Caudate nucleus (tissue), 63 donors: ENCODE measurements at places on chromosomes 4 and X.

DNA sequence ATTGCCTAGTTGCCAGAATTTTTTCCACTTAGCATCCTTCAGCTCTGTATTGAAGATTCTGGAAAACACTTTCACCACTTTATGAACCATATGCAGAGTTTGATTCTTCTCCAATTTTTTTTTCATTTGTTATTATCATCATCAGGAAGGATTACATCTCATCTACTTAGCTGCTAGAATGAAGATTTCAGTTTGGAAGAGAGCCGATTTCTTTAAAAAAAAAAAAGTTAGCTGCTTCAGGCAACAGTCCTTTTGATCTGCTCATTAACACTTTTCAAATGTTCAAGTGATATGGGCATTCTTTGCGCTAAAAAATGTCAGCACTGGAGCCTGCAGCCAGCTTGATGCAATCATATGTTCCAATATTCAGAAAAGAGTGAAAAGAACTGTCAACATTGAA is 76.2 kb downstream of the ANTXR2 start:
- DNase-seq, result no peak

DNA sequence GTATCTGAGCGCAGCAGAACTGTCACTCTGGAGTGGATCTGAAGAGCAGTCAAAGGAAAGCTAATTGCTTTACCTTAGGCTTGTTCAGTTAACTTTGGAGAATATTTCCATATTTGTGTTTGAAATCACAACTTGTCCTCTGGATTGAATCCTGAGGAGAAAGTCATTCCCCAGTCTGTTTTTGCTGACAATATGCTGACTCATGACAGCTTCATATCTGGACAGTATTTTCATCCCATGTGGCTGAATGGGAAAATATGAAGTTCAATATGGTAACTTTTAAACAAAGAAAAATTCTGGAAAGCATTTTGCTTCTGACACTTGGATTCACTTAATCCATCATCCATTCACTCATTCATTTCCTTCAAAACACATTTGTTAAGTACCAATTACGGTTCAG is 46.3 kb upstream of the MAGEC3 start:
- no peak for DNase-seq

DNA sequence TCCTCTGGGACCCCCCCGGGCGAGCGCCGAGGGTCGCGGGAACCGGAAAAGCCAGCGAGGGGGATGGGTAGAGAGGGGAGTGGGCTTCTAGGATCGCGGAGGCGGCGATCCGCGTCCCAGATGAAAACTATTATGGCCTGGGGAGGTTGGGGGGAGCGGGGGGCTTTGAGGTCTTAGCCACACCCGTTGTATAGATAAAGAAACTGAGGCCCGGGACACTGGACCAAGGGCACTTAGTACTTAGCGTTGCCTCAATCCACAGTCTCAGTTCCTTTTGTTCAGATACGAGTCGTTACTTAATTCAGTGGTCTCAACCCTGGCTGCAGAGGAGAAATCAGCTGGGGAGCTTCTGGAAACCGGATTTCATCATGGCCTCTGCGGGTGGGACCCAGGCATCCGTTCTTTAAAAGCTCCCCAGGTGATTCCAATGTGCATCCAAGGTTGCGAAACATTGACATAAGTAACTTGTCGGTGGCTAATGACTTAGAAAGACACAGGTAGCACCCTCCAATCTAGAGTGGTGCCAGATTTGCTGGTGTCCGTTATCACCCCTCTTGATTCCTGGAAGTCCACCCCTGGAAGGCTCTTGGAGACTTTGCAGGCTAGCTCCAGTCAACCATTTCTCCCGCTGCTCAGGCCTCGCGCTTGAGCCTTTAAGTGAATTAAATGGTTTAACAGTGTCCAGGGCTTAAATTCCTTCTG is 90.7 kb downstream of the GEMIN8 start:
- no peak for DNase-seq

- no peak for DNase-seq
Observed at GRCh38 chr4:67751260-67751659, 2.9 kb downstream of the GNRHR start.

- DNase-seq, result no peak
Observed at GRCh38 chrX:45872480-45872879, 671.8 kb upstream of the DIPK2B start.

GRCh38 chr4:6423575-6423974 is 48.8 kb downstream of the PPP2R2C start:
- DNase-seq, result no peak

GRCh38 chrX:23742174-23742696 is 841 bp downstream of the ACOT9 start:
- DNase-seq, result no peak

- no peak for DNase-seq
Observed at GRCh38 chr4:71473541-71474240, 134.9 kb downstream of the SLC4A4 start.

- no peak for DNase-seq
Observed at GRCh38 chrX:38656350-38656915, 95.1 kb downstream of the TSPAN7 start.

DNA sequence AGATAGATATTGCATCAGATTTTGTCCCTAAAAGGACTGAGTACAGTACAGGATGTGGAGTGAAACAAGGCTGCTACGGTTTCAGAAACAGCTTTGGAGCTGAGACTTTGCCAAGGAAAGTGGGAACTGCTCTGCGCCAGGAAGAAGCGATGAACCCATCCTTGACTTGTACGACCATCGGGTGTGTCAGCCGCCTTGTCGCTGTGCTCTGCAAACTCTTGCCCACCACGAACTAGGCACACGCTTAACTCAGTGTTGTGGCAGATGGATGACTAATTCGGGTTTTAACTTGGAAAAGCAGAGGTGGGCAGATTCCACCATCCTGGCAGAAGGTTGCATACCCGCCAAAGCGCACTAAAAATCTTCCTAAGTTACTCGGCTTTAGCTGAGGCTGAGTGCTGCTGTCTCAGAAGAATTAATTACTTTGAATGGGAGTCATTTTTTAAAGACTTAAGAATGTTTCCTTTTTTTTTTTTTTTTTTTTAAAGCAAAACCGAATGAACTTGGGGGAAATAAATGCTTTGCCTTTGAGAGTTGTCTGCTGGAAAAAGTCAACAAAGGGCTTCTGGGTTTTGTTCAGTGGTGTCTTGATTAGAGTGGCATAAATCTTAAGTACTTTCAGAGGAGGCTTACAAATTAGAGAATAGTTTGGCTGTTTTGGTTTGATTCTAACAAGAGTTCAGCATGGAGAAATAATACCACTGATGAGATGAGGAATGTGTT is 69.5 kb downstream of the SHROOM2 start:
- no peak for DNase-seq

- DNase-seq, result no peak
Observed at GRCh38 chr4:85701861-85702321, 226.9 kb downstream of the ARHGAP24 start.

DNA sequence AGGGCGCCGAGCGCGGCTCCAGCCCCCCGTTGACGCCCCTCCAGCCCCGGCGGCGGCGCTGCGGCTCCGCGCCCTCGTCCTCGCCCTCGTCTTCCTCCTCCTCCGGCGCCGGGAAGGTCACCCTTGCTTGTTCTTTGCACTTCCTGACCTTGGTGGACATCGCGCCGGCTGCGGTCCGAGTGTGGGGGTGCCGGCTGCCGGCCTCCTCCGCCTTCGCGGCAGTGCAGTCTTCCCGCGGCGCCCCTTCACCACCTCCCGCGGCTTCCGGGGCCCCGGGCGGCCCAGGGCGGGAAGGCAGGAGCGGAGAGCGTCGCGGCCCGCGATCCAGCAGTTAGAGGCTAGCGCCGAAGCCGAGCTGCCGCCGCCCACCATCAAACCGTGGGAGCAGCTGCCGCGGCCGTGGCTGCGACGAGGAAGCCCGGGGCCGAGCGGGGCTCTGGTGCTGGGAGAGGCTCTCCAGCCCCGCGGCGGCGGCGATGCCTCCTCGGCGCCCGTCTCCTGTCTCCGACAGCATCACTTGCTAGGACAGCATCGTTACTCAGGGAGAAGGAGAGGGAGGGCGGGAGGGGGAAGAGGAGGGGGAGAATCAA is at the start of gene TRPC3:
TSS of gene TRPC3 (minus strand) at position 540 of the 590 bp plus-strand sequence. CDS start at position 160, 380 bp downstream.
- no peak for DNase-seq

DNA sequence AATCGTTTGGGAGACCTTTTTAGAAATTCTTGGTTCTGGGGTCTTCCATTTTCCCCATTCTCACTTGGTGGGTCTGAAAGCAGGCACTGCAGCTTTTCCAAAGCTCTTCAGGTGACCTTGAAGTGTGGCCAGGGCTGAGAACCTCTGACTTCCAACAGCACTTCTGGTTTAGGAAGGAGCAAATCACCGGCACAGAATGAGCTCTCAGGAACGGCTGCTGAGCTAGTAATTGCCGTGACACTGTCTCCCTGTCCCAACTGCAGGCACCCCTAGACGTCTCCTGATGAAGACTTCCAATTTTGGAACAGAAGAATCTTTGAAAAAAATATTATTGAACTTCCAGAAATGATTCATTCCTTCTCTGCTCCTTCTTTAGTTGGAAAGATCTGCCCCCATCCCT is 31.3 kb downstream of the CD38 start:
- no peak for DNase-seq

- DNase-seq, result no peak
Observed at GRCh38 chr4:36133658-36134057, 110.7 kb downstream of the ARAP2 start.

- DNase-seq, result no peak
Observed at GRCh38 chr4:65021737-65022136, 612.5 kb upstream of the TECRL start.

DNA sequence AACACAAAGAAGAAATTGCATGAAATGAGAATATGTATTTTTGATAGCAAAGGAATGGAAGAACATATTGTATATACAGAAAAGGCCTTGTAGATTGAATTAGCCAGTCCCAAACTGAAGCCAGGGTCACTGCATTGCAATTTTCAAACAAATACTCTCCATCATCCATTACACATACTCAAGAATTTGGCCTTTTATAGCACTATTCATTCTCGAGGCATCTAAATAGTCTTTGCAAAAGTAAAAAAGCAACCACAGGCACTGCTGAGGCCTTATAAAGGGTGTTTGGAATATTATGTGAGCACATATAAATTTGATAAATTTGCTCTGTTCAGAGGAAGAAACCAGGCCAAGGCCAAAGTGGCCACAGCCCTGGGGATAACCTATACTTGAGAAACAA is 123.0 kb downstream of the ZNF827 start:
- DNase-seq, result no peak

DNA sequence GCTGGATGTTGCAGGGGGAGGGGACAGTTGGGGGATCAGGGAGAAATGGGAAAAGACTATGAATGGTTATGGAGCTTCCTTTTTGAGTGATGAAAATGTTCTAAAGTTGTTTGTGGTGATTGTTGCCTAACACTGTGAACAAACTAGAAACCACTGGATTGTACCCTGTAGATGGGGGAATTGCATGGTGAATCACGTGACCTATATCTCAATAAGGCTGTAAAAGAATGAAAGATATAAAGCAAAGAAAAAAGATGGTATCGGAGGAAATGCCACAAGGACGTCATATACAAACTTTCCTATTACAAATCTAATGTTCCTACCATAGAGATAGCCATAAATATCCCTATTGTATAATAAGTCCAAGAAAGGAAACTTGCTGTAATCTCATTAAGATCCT is 20.6 kb upstream of the CT55 start:
- no peak for DNase-seq

DNA sequence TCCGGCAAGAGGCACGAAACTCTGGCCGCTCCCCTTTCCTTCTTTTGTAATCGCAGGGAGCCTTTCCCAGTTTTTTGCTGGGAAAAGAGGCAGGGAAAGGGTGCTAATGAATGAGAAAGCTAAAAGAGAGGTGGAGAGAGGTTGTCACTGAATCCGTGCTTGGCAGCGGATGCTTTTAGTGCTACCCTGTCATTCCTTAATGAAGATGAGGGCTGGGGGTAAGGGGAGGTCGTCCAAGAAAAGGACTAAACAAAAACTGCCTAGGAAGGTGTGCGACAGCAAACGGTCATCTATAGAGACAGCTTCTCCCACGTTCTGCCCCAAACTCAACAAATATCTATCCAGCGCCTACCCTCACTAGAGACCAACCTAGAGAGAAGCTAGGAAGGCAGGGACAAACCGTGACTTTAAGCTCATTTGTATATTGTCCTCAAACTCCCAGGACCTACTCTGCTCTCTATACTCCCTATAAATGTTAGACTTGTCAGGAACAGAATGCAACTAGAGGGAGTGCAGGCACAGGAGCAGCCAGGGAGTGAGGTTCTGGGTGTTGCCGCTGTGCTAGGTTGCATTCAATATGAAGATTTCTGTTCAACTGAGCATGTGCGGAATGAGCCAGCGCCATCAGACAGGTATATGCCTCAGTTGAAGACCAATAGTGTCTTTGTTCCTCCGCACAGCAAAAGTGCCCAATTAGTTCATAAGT is 777 bp upstream of the CASK start:
- no peak for DNase-seq

GRCh38 chr4:70747874-70748273 is 26.1 kb downstream of the RUFY3 start:
- no peak for DNase-seq

DNA sequence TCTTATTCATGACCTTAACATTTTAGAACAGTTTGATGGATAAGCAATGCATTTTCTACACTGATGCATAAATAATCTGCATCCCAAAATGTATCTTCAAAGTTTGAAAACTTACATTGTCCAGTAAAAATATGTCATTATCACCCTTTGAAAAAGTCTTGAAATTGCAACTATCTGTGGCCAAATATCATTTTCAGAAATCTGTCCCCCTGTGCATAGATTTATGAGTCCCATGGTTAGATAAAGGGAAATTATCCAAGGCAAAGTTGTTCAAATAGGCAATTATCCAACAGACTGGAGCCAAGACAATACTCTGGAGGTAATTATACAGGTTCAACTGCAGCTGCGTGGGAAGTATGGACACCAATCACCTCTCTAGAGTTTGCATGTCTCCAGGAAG is 182.5 kb upstream of the INTU start:
- DNase-seq, result no peak

GRCh38 chr4:152097371-152097770 is 336.6 kb upstream of the GATB start:
- DNase-seq, result no peak

GRCh38 chr4:33161202-33161601 is 2441.0 kb downstream of the PCDH7 start:
- no peak for DNase-seq

GRCh38 chr4:66639361-66639760 is 905.9 kb downstream of the CENPC start:
- no peak for DNase-seq

DNA sequence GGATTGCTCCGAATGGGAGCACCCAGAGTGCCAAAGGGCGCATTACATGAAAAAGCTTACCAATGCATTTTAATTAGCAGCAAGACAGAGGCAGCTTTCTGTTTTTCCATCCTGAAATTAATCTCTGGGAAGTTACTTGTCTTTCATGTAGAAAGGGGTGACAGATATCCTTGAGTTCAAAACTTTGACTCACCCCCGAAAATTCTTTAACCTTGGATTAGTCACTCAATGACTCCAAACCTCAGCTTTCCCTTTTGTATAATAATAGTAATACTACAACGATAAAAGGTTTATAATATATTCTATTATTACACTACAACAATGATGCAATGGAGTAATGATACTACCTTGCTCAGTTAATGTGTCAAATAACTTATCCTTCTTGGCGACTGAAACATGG is 126.3 kb downstream of the ADAMTS3 start:
- no peak for DNase-seq

DNA sequence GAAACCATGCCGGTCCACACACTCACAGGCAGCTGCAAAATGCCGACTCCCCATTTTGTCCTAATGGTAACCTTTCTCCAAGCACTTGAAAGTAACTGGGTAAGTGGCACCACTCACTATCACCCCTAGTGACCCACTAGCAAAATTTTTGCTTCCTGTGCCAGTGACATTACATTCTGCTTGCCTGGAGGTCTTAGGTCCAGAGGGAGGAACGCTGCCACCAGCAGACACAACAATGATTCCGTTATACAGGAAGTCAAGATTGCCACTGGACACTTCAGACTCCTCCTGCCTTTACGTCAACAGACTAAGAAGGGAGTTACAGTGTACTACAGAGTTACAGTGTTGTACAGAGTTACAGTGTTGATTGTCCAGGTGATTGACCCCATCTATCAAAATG is 11.8 kb upstream of the TMEM192 start:
- no peak for DNase-seq
